ENCODE measurements at places on chromosomes 4 and X.

- DNase-seq, result no peak
Measured at GRCh38 chr4:3174371-3175338, 74.3 kb upstream of the MSANTD1 start.

GRCh38 chr4:13476915-13477314 is 7.2 kb downstream of the RAB28 start:
- no peak for DNase-seq

GRCh38 chrX:76029385-76029784 is 143.5 kb upstream of the PBDC1 start:
- DNase-seq, result no peak

DNA sequence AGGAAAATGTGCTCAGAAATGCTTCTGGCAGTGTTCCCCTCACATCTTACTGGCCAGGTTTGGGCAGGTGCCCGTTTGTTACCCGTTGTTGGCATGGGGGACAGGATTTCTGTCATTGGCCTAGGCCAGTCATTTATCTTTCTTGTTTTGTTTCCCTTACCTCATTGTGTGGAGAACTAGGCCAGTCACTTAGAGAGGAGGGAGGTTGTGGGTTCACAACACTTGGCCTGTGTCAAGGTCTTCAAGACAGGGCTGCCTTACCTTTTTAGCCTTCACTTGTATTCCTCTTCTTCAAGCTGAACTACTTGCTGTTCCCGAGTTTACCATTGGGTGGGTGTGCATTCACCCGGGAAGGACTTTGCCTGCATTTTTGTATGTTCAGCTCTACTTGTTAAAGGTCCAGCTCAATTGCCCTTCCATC is 17.7 kb downstream of the SNX25 start:
- DNase-seq, result no peak

GRCh38 chr4:52253025-52253424 is 201.9 kb downstream of the SPATA18 start:
- no peak for DNase-seq
